Peyer's patch (tissue), 4 donors: ENCODE measurements at places on chromosomes 3 and 15. TPM values are rescaled to one million over a fixed set of nuclear protein-coding genes. Genes with fewer than 3 reads are reported as not detected.

HCLS1 gene
- 20.3 TPM for total RNA-seq

UROC1 gene
- not detected for total RNA-seq

RTF1 gene
- 22.2 TPM for total RNA-seq

DIS3L gene
- total RNA-seq = 44.6 TPM

GASK1A gene
- total RNA-seq = 6.3 TPM

XIRP1 gene
- not detected for total RNA-seq

IL20RB gene
- total RNA-seq = 0.54 TPM

ADAMTS17 gene
- 7.2 TPM for total RNA-seq

DNA sequence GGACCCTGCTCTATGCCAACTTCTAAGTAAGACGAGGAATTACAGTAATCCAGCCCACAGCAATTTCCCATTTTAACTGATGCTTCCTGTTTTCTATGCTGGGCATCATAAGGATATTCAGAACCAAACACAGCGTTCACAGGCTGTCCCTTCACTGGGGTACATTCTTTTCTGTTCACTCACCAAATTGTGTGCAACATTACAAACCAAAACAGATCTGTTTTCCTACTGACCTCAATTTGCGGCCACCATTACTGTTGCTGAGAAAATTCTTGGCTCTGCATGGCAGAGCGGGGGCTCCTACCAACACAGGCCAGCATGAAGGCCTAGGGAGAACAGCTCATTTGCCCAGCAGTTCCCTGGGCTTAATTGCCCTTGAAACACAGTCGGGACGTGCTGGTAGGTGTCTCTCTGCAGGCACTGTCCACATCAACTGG lies 76.5 kb downstream of the MYO1E start:
- no peak for DNase-seq

GRCh38 chr3:152030320-152030719 lies 156.9 kb downstream of the SUCNR1 start:
- no peak for DNase-seq

- DNase-seq = no peak
Measured at GRCh38 chr3:40574050-40574449, 49.3 kb downstream of the ZNF621 start.

GRCh38 chr15:38551720-38552648 lies 12.6 kb downstream of the RASGRP1 start:
- no peak for DNase-seq

GRCh38 chr3:87298111-87298718 lies 21.8 kb upstream of the POU1F1 start:
- no peak for DNase-seq

DNA sequence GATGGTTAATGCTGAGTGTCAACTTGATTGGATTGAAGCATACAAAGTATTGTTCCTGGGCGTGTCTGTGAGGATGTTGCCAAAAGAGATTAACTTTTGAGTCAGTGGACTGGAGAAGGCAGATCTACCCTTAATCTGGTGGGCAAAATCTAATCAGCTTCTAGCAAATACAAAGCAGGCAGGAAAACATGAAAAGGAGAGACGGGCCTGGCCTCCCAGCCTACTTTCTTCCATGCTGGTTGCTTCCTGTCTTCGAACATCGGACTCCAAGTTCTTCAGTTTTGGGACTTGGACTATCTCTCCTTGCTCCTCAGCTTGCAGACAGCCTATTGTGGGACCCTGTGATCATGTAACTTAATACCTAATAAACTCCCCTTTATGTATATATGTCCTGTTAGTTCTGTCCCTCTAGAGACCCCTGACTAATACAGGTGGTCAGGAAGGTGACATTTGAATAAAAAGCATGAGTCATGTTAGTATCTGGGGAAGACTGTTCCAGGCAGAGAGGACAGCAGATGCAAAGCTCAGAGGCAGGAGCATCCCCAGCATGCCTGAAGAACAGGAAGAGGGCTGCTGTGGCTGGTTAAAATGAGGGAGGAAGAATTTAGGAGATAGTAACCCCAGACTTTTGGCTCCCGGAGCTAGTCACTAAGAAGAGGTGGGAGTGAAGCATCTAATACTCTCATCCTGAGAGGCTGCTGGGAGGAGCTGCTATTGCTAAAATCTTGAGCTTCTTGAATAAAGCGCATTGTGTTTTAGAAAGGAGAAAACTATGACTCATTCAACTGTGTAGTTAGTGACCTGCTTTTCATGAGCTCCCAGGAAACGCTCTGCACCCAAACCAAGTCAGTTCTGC lies 207.4 kb upstream of the HES1 start:
- DNase-seq = no peak

- DNase-seq = peak; percentile 76
Measured at GRCh38 chr15:78000091-78000926, 77.2 kb downstream of the TBC1D2B start.

DNA sequence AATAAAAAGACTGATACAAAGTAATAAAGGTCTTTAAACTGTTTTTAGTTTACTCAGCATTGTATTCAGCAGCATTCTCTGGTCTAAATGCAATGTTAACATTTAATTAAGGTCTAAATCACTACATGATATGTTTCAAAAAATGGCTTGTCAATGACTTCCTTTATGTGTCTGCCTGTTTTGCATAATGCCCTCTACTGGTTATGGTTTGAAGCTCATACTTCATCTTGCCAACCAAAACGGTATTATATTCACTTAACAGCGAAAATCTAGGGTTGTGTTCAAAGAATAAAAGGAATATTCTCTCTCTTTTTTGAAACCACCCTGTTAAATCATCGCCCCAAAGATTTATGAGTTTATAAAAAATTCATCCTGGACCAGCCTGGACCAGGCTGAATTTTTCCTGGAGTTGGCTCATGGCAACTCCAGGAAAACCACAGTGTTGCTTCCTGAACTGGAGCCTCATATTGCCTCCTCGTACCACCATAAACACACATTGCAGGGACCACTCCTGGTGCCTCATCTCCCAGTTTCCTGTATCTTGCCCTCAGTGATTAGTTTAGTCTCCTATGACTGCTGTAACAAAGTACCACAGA lies 6.7 kb upstream of the NCEH1 start:
- no peak for DNase-seq

GRCh38 chr15:85615930-85616329 lies 178.8 kb downstream of the KLHL25 start:
- DNase-seq = no peak

DNA sequence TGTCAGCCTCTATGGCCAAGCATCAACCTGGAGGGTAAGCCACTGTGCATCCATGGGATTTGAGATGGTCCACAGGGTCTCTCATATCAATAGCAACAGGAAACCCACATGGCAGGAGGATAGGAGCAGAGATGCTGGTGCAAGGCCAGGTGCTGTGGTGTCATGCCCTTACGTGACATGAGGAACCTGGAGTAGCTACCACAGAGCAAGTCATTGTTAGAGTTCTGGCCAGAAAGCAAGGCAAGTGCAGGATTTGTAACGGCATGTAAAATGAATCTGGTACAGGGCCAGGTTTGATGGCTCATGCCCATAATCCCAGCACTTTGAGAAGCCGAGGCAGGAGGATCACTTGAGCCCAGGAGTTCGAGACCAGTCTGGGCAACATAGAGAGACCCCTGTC lies 14.8 kb upstream of the ZNF774 start:
- DNase-seq = no peak

DNA sequence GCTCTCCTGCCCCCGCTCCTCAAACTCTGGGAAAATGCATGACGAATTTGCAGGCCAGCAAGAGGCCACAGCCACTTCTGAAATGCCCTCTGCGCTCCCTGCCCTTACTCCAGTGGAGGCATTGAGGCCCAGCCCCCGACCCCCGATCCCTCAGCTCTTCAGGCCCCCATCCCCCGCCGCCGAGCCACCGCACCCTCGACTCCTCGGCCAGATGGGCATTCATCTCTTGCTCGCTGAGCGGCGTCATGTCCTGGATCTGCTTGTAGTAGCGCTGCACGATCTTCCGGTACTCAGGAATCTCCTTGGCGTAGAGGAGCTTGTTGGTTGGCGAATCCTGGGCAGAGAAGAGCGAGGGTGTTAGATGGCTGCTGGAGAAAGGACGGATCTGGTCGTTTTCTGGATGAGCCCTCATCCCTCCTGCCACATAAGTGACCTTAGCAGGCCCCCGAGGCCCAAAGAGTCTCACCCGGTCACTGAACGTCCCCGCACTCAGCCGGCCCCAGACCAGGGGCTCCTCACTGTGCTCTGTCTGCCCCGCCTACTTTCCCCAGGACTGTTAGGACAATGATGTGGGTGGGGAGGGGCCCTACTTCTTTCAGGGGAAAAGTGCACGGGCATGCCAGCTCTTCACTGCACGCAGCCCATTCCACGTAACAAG lies 14.0 kb downstream of the H1-8 start:
- DNase-seq = no peak

- no peak for DNase-seq
Measured at GRCh38 chr3:101979033-101979432, 129.7 kb downstream of the NFKBIZ start.

DNA sequence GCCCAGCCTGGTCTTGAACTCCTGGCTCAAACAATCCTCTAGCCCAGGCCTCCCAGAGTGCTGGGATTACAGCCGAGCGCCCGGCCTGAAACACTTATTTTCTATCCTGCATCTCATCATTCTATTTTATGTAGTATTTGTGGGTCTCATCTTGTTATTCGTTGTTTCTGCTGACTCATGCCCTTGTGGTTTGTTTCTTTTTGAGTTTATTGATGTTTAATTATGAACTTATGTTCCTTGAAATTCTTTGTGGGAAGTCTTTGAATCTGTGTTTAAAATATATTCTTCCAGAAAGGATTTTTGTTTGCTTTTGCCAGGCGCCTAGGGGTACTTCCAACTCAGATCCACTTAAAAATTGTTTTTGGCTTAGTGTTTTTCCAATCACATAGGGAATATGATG lies 78.3 kb upstream of the C15orf39 start:
- DNase-seq = no peak

DNA sequence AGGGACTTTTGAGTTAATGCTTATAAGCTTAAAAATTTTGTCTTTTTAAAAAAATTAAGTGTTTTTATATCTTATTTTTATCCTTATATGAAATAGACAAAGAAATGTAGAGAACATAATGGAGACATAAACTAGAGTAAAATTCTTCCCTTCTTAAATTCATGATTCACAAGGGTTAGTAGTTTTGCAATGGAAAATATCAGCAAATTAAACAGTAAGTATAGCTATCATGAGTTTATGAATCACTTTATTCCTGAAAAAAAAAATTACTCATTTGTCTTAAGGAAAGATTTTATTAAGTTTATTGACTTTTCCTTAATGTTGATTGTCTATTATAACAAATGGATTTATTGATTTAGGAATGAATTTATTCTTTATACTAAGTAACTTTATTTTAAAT lies 4.3 kb downstream of the ATP6V1A start:
- no peak for DNase-seq

DNA sequence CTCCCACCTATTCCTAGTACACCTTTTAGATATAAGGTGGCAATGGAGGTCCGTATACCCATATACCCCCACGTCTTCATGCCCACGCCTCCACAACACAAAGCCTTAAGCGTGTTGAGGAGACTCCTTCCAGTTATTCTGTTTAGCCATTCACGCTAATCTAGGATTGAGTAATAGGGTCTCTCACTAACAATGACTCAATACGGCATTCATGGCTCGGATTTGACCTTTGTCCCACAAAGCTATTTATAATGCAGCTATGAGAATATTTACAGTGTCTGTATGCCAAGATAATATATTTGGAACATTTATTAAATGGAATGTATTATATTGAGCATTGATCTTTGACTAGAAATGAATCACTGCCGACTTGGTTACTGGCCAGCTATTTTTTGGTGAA lies 215.8 kb downstream of the KCNH8 start:
- no peak for DNase-seq

- DNase-seq = no peak
Measured at GRCh38 chr3:14237457-14237856, 58.8 kb downstream of the LSM3 start.

- DNase-seq = peak; percentile 76
Measured at GRCh38 chr15:59501597-59501996, 63.6 kb downstream of the FAM81A start.

GRCh38 chr3:169146179-169146665 lies 517.3 kb downstream of the MECOM start:
- peak; percentile 61 for DNase-seq

DNA sequence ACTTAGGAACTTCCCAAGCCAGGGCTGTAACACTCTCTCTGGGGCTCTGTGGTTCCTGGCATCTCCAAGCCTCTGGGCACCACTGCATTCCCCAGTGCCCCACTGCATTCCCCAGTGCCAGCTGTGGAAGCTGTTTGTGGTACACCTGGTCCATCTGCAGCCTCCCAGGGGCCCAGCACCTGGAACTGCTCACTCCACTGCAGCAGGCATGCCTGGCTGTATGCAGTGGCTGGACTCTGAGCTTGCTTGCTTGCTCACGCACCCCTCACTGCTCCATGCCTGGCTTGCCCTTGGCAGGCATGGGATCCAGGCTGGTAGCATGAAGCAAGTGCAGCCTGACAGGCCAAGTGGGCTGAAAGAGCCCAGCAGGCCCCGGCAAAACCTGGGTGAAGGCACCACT lies 512.1 kb downstream of the SQOR start:
- no peak for DNase-seq

DNA sequence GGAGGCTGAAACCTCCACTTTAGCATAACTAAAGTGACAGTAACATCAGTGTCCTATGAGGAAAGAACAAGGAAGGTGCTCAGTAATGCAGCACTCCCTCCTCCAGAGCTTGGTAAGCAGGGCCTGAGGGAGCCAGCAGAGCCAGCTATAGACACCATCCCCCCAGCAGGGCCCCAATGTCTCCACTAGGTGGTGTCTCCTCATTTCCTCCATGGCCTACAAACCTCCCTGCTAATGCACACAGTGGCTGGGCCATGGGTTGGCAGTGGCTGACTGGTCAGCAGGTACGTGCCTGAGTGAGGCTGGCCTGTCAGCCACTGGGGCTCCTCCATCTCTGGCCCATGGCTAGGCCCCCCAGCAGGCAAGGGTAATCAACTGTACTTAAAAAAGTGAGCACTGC lies 13.6 kb downstream of the MRPS25 start:
- DNase-seq = peak; percentile 68
